ENCODE measurements at places on chromosomes 4 and X.
A peak's percentile ranks its signal among the peaks of the same experiment; 100 is the strongest.

DNA sequence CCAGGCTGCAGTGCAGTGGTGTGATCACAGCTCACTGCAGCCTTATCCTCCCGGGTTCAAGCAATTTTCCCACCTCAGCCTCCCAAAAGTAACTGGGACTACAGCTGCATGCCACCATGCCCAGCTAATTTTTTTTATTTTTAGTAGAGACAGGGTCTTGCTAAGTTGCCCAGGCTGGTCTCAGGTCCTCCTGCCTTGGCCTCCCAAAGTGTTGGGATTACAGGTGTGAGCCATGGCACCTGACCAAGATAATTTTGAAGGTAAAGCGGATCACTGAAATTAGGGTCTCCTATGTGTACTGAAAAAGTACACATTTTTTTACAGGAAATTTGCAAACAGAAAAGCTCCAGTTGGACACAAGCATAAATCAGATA lies 4.8 kb downstream of the SAT1 start:
- no peak for DNase-seq

GRCh38 chr4:92304121-92304520 lies 355 bp downstream of the GRID2 start:
- no peak for DNase-seq

GRCh38 chr4:66404141-66404540 lies 733.9 kb upstream of the EPHA5 start:
- no peak for DNase-seq

DNA sequence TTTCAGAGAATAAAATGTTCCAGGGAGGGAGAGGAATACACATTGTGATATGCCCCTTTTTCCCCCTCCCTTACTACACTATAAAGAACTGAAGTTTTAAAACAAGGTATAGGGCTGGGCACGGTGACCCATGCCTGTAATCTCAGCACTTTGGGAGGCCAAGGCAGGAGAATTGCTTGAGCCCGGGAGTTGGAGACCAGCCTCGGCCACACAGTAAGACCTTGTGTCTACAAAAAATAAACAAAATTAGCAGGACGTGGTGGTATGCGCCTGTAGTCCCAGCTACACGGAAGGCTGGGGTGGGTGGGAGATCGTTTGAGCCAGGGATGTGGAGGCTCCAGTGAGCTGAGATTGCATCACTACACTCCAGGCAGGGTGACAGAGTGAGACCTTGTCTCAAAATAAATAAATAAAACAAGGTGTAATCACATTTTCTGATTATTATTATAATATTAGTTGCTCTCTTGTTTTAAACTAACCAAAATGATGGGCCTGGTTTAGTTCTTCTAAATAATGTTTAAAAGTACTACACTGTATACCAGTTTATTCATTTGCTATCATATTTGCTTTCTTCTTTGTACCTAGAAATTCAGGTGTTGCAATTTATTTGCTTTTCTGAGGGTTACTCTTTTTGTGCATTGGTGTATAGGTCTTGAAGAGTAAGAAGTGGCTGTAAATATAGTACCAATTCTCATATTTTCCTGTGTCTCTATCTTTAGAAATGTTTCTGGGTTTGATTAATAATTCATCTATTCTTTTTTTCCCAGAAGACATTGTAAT lies 8.8 kb downstream of the TBC1D8B start:
- DNase-seq, result no peak

DNA sequence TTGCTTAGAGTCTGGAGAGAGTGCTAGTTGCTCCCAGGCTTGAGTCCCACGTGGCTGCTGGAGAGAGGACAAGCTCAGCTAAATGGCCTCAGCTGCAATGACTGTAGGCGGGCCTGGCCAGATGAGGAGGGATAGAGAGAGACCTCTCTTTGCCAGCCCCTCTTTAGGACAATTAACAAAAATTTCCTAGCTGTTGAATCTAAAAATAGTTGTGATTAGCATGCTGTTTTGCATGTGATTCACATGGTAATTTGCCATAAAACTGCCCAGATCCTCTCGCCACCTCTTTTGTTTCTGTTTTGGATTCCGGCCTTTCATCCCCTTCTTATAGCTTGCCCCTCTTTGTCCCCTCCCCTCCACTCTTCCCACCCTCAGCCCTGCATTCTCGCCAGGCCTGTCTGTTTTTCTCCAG lies 28.9 kb upstream of the PRPS1 start:
- no peak for DNase-seq

GRCh38 chr4:102687373-102687981 lies 73.3 kb downstream of the MANBA start:
- DNase-seq, result no peak

GRCh38 chr4:60934566-60935295 lies 265.4 kb upstream of the ADGRL3 start:
- no peak for DNase-seq

DNA sequence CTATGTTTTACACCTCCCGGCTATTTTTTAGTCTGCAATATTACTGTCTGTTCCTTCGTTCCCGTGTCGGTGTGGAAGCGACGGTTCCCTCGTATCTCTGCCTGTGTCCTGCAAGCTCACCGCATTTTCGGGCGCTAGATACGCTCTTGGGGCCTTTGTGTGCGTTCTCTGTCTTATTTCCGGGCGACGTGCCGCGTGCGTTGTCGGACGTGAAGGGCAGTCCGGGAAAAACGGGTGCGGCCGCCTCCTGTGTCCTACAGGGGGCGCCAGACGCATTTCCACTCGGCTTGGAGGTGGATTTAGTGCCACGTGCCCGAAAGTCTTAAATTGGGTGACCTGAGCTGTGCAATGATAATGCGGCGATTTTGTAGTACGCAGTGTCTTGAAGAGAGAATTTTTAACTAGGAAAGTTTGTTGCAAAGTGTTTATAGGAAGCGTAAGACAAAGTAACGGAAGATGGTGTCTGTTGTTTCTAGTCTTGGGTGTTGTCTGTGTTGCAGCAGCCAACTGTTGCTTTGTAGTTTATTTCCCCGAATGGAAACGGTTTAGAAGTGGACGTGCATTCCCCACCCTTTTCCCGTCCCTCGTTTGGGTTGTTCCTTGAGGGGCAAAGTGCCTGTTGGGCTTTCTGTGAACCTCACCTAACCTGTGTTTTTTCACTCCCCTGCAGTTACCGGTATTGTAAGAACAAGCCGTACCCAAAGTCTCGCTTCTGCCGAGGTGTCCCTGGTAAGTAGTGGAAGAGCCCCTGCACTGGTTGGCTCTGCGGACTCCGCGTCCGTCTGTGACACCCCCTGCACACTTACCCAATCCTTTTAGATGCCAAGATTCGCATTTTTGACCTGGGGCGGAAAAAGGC lies 720 bp downstream of the RPL10 start:
- DNase-seq, result peak; percentile 80

DNA sequence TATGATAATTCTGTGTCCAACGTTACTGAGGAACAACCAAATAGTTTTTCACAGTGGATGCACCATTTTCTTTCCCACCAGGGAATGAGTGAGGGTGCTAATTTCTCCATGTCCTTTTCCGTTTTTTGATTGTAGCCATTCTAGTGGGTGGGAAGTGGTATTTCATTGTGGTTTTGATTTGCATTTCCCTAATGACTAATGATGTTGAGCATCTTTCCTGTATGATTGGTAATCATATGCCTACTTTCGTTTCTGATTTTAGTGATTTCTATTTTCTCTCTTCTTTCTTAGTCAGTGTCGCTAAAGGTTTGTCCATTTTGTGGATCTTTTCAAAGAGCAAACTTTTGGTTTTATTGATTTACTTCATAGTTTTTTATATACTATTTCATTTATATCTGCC lies 32.1 kb upstream of the TEX13D start:
- no peak for DNase-seq

GRCh38 chrX:140318296-140318695 lies 186.6 kb downstream of the SOX3 start:
- no peak for DNase-seq

DNA sequence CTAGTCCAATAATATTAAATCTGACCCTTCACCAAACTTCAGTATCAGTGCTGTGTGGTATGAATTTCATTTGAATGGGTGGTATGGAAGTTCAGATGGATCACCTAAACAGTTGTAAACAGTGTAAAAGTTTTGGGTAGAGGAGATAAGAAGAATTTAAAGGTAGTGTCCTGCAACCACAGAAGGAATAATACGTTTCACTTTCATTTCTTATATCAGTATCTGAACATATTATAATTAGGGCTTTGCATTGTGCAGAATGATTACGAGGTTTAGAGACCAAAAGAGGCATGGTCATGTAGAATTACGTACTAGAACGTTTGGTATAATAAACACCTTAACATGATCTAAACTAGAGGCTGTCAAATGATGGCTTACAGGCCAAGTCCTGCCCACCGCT lies 116.1 kb downstream of the PDLIM5 start:
- no peak for DNase-seq

- peak; percentile 62 for DNase-seq
These were observed 73.0 kb downstream of the AFF1 start for GRCh38 chr4:87007528-87008446.
